ENCODE measurements at places on chromosomes 5 and 9. TPM values are rescaled to one million over a fixed set of nuclear protein-coding genes. Genes with fewer than 3 reads are reported as not detected.
A peak's percentile ranks its signal among the peaks of the same experiment; 100 is the strongest.

DNA sequence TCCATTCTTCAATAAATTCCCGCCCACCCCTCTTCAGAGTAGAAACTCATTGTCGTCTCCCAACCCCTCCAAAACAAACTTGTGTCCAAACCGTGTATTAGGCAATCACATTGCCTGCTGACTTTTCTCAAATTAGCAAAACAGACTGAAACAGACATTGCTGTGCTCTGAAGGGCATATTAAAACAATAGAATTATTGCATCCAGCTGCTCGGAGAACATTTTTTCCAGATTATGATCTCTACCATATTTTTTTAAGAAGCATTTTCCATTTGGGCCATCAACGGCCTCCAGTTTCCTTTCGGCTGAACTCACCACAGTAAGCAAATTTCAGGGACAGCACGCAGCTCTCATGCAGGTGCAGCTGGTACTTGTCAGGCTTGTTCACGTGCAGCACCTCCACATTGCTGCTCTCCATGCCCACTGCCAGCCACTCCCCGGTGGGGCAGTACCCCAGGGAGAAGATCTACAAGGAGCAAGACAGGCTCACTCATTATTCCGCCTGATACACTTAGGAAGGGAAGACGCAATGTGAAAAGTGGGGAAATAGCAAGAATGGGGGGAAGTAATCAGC, 104.1 kb downstream of the TLE1 start:
- H3K36me3 ChIP-seq: peaks cover 84% of the 10 kb centered on the region
- H3K4me3 ChIP-seq: no peak overlapping the region
- no peaks in the 10 kb centered on the region for H3K27me3 ChIP-seq
- no peaks in the 10 kb centered on the region for H3K4me1 ChIP-seq
- DNase-seq: no peak
- H3K27ac ChIP-seq: no peak overlapping the region

Gene PCDHGA4
- 2.1 TPM for total RNA-seq

GRCh38 chr9:72326641-72327040, 38.4 kb downstream of the ZFAND5 start:
- no peak overlapping the region for H3K27ac ChIP-seq
- no peak overlapping the region for H3K4me3 ChIP-seq
- H3K36me3 ChIP-seq: no peaks in the 10 kb centered on the region
- H3K27me3 ChIP-seq: no peaks in the 10 kb centered on the region

Gene PFDN1
- total RNA-seq: 36.5 TPM

DNA sequence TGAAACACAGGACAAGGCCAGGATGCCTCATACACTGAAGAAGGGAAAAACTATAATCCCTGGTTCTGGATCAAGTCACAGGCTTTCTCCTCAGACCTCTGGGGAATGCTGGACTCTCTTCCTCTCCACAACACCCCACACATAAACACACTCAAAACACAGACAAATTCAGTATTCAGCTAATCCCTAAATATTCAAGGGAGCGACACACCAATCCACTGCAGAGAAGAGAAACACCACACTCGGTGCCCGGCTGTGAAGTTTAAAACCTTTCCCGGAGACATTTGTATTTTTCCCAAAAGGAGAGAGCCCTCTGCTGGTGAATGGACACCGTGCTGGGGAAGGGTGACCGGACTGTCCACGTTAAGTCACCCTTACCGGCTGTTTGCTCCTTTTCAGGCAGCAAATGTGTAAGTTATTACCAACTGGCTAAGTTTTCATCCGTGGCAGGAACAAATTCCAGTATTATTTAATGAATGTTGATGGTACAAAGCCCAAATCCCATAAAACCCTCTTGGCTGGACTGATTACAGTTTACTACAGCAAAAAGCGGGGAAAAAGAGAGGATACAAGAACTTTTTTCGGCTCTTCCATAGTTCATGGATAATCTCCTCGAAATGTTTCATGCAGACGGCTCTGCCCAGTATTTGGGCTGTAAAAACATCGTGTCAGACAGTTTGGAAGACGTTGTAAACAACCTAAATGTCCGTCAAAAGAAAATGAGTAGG, 130.9 kb upstream of the SLC30A5 start:
- no peaks in the 10 kb centered on the region for H3K27me3 ChIP-seq
- no peaks in the 10 kb centered on the region for H3K36me3 ChIP-seq
- no peak overlapping the region for H3K27ac ChIP-seq
- no peak overlapping the region for H3K4me3 ChIP-seq
- DNase-seq: peak; percentile 67
- peaks cover 5% of the 10 kb centered on the region for H3K4me1 ChIP-seq

- H3K27ac ChIP-seq: no peak overlapping the region
- peaks cover 36% of the 10 kb centered on the region for H3K36me3 ChIP-seq
- H3K4me1 ChIP-seq: no peaks in the 10 kb centered on the region
- no peaks in the 10 kb centered on the region for H3K27me3 ChIP-seq
- H3K4me3 ChIP-seq: no peak overlapping the region
Observed at GRCh38 chr9:120857481-120857880, 14.8 kb upstream of the PSMD5 start.

DNA sequence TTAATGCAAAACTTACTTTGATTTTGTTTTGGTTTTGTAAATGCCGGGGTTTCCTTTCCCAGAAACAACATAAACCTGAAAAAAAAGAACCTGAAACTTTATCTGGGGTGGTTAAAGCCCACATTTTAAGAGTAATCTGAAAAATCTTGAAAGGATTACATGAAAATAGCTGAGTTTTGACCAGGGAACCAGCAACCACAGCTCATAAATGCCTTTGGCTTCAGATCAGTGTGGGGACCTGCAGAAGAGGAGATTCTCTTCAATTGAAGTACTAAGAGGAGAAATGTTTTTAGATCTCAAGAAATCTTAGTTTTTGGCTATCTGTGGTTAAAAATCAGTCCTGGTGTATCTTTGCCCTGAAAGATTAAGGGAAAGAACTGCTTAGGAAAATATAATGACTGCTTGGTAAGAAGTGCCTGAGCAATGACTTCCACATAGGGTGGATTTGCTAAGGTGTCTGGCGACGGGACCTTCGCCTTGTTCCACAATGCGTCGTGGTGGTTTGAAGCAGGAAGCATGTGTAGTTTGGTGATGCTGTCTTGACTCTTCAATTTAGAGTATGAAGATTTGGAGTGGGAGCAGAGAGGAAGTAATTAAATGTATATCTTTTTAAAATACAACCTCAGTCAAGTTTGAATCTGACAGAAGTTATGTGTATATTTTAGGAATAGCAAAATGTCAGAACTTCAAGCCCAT, 186.5 kb downstream of the MAN2A1 start:
- H3K36me3 ChIP-seq: no peaks in the 10 kb centered on the region
- DNase-seq: no peak
- H3K4me3 ChIP-seq: no peak overlapping the region
- no peaks in the 10 kb centered on the region for H3K4me1 ChIP-seq
- no peak overlapping the region for H3K27ac ChIP-seq
- H3K27me3 ChIP-seq: no peaks in the 10 kb centered on the region

GRCh38 chr9:99592834-99593574, 228.7 kb upstream of the NR4A3 start:
- H3K4me3 ChIP-seq: no peak overlapping the region
- no peaks in the 10 kb centered on the region for H3K4me1 ChIP-seq
- H3K27ac ChIP-seq: no peak overlapping the region
- no peaks in the 10 kb centered on the region for H3K27me3 ChIP-seq
- DNase-seq: no peak

Gene FCN2
- total RNA-seq: not detected

Gene ECSCR
- 16.2 TPM for total RNA-seq

GRCh38 chr5:81829242-81829641, 78.3 kb upstream of the SSBP2 start:
- H3K27me3 ChIP-seq: no peaks in the 10 kb centered on the region
- DNase-seq: peak; percentile 29
- H3K36me3 ChIP-seq: no peaks in the 10 kb centered on the region
- H3K27ac ChIP-seq: peak overlapping the region; percentile 60

Gene APBA1
- 0.81 TPM for total RNA-seq

GRCh38 chr5:126422994-126423788, at the start of gene GRAMD2B:
GRAMD2B (plus strand) TSS chr5:126423409; CDS start chr5:126423607, 198 bp downstream.
- H3K27me3 ChIP-seq: no peaks in the 10 kb centered on the region
- H3K36me3 ChIP-seq: no peaks in the 10 kb centered on the region
- DNase-seq: peak; percentile 82
- peak within 1 kb of the TSS; percentile 72 for H3K4me3 ChIP-seq

Gene PCDHB16
- 0.94 TPM for total RNA-seq

Gene HSD17B3
- not detected for total RNA-seq

DNA sequence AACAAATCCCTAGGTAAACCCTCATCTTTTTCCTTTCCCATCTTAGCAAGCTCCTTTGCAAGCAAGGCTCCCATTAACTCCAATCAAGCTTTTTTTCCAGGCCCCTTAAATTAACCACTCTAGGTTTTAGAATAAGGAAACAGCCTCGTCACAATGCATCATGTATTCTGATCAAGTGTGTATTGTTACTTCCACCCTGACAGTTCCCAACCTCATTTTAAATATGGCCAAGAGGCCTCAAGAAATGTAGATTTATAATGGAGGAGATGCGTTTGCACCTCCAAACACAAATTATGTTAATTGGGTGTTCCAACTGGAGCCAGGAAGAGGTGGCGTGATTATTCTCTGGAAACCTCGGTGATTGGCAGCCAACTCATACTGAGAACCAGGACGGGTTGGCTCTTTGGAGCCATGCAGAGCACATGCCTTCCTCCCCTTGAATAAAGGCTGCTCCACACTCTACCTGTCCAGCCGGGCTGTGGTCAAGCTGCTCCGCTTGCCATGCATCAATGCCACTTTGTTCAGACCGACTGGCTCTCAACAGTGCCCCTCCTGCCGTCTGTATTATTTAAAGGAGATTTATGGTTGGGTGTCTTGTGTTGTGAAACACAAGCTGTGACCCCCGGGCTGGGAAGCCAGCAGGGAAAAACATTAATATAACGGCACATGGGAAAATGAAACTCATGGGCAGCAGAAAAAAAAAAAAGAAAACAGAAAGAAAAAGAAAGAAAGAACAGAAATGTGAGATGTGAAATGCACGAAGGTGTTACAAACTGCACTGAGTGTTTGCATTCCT, 191.1 kb downstream of the EBF1 start:
- H3K4me1 ChIP-seq: no peaks in the 10 kb centered on the region
- no peak overlapping the region for H3K27ac ChIP-seq
- no peak overlapping the region for H3K4me3 ChIP-seq
- peaks cover 3% of the 10 kb centered on the region for H3K27me3 ChIP-seq
- DNase-seq: no peak

GRCh38 chr5:67030289-67031056, 166.1 kb downstream of the CD180 start:
- peak overlapping the region; percentile 58 for H3K27ac ChIP-seq
- peaks cover 52% of the 10 kb centered on the region for H3K4me1 ChIP-seq
- H3K4me3 ChIP-seq: peak overlapping the region; percentile 5
- no peak for DNase-seq

DNA sequence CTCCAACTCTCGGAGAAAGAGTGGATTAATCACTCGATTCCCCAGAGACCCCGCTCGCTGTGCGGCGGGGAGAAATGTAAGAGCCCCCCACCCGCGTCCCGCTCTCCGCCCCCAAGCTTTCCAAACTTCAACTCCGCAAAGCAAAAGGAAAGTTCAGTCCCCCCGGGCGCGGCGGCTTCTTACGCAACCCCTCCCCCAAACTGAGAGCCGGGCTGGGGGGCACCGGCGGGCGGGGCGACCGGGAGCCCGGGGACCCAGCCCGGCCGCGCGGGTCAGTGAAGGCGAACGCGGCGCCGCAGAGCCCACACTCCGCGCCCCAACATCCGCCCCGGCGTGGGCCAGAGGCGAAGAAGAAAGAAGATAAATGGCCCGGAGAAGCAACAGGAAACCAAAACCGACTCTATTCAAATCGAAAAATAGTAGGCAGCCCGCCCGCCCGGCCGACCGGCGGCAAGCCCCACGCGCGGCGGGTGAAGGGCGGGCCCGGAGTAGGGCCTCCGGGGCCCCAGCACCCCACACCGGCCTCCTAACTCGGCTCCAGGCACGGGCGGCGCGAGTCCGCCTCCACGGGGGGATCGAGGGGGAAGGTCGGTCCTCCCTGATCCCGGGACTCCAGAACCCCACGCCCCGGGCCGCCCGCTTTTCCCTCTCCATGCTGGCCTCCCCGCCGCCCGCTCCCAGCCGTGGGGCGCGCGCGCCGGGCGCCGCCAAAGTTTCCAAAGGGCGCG, 720 bp downstream of the NOTCH1 start:
- no peaks in the 10 kb centered on the region for H3K27me3 ChIP-seq
- peaks cover 18% of the 10 kb centered on the region for H3K4me1 ChIP-seq
- peak overlapping the region; percentile 96 for H3K27ac ChIP-seq
- DNase-seq: no peak
- H3K4me3 ChIP-seq: peak overlapping the region; percentile 78
- H3K36me3 ChIP-seq: peaks cover 13% of the 10 kb centered on the region

DNA sequence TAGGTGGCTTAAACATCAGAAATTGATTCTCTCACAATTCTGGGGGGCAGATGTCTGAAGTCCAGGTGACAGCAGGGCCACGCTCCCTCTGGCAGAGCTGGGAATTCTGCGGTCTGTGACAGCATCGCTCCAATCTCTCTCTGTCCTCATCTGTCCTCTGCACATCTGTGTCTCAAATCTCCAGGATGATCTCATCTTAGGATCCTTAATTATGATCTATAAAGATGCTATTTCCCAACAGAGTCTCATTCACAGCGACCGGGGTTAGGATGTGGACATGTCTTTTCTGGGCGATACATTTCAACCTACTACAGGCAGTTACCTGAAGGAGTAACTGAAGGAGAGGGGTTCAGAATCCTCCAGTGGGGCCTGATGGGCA, 31.4 kb downstream of the ANKRD33B start:
- peak overlapping the region; percentile 91 for H3K27ac ChIP-seq
- no peaks in the 10 kb centered on the region for H3K27me3 ChIP-seq
- H3K4me1 ChIP-seq: peaks cover 40% of the 10 kb centered on the region
- peak overlapping the region; percentile 47 for H3K4me3 ChIP-seq
- no peak for DNase-seq
- H3K36me3 ChIP-seq: no peaks in the 10 kb centered on the region

Gene CMYA5
- 1,472 TPM for total RNA-seq

DNA sequence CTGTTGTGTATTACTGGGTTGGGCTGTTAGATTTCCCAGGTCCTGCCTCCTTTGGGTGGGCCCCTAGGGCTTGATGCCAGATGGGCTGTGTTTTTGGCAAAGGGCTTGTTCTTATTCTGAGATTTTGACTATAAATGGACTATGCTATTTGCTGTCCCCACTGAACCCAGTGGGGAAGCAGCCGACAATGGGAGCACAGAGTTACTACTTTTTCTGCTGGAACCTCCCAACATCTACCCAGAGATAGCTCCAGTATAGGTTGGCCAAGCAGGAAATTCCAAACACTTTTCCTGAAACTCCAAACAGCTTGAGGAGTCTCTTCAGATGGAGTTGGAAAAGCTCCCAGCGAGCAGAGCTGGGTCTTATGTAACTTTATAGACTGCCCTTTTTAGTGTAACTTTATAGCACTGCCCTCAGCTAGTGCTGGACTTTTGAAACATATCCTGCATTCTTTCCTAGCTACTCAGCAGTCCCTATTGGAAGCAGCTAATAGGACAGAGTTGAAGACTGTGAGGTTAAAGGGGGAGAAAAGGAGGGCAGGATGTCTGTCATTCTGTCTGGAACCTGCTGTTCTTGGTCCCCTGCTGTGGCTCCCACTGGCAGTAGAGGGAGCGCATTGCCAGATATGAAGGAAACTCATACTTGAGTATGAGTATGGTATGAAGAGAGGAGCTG, 21.0 kb downstream of the RUSC2 start:
- no peak overlapping the region for H3K4me3 ChIP-seq
- no peaks in the 10 kb centered on the region for H3K36me3 ChIP-seq
- peak; percentile 71 for DNase-seq
- no peaks in the 10 kb centered on the region for H3K27me3 ChIP-seq
- H3K27ac ChIP-seq: peak overlapping the region; percentile 92

Gene GHR
- 60.3 TPM for total RNA-seq

GRCh38 chr5:90440644-90441043, 31.1 kb upstream of the CETN3 start:
- H3K4me1 ChIP-seq: no peaks in the 10 kb centered on the region
- H3K4me3 ChIP-seq: no peak overlapping the region
- H3K27me3 ChIP-seq: no peaks in the 10 kb centered on the region
- no peak for DNase-seq
- H3K27ac ChIP-seq: no peak overlapping the region

Data from psoas muscle (tissue), 8 donors.